ENCODE measurements at places on chromosomes 1 and 21. TPM values are rescaled to one million over a fixed set of nuclear protein-coding genes. Genes with fewer than 3 reads are reported as not detected.

DNA sequence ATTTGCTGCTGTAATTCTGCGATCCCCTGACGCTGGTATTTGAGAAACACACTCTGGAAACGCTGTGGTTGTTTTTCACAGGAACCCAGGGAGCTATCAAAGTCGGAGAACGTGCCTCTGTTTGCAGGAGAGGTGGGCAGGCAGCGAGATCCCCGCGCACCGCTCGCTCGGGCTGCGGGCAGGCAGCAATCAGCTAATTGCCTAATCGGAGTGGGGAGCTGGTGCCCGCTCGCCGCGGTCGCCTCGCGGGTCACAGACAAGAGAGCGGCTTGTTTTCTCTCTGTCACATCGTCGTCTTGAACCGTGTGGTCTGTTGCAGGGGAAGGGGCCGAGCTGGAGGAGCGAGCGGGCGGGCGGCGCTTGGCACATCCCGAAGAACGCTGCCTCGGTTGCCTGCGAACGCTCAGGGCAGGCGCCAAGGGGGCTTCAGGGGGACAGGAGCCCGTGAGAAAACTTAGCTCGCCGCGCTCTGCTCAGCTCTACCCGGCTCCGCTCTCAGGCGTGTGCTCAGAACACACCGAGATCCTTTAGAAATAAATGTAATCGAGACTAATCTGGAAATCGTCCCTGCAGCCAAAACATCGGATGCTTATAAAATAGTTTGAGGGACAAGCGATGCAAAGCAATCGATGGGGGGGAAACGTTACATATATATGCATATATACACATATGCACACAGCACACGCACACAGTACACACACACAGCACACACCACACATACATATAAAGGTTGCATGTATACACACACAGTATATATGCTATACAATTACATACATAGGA lies 93.6 kb upstream of the SMYD2 start:
- DNase-seq: no peak

DNA sequence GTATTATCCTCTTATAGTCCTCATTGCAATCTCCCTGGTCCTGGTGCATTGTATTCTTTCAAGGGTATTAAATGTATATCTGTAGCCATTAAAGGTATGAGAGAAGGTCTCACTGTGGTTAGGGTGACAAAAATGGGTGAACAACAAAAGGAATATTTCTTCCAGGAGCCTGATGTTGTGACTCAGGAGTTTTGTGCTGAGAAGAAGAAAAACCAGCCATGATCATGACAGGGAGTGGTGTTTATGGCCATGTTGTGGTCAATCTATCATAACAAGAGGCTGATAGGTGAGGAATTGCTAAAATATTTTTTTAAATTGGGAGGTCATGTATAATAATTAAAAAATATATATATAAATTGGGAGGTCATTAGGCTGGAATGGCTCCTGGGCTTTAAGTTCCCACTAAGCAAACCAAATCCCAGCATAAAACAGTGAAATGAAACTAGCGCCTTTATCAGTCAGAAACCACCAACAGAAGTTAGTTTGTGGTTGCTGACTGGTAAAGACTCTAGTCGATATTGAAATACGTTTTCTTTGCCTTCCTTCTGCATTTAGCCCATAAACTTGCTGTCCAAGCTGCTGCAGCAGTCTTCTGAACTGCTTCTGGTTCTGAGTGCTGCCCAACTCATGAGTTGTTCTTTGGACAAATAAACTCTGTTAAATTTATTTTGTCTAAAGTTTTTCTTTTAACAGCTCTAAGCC lies 60.3 kb downstream of the TBX19 start:
- peak; percentile 39 for DNase-seq

DNA sequence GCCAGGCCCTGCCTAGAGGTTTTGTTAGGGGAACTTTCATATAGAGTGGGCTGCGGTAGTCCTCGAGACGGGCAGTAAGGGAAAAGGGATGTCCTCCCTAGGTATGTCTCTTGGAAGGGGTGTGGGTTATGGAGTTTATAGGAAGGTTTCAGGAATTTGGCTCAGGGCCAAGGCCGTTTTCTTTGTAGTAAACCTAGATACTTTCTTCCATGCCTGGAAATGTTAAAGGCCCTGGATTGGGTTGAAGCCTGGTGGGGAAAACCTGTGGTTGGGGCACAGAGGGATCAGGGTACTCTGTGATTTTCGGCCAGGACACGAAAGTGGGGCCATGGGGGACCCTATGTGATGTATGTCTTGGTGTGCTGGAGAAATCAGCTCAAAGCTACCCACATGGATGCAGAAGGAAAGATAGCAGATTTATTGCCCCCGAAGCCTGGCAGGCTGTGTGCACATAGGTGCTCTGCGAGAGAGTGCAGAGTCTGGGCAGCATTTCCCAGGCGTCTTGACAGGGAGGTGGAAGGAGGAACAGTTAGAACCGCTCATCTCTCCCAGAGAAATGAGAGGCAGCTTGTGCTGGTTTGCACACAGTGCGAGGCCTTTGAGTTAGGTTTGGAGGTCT lies 1.7 kb downstream of the SNAP47 start:
- DNase-seq: no peak

GRCh38 chr1:112504001-112504660 lies 4.6 kb upstream of the WNT2B start:
- no peak for DNase-seq

- no peak for DNase-seq
These were observed 220.9 kb upstream of the JUN start for GRCh38 chr1:59004755-59005154.

DNA sequence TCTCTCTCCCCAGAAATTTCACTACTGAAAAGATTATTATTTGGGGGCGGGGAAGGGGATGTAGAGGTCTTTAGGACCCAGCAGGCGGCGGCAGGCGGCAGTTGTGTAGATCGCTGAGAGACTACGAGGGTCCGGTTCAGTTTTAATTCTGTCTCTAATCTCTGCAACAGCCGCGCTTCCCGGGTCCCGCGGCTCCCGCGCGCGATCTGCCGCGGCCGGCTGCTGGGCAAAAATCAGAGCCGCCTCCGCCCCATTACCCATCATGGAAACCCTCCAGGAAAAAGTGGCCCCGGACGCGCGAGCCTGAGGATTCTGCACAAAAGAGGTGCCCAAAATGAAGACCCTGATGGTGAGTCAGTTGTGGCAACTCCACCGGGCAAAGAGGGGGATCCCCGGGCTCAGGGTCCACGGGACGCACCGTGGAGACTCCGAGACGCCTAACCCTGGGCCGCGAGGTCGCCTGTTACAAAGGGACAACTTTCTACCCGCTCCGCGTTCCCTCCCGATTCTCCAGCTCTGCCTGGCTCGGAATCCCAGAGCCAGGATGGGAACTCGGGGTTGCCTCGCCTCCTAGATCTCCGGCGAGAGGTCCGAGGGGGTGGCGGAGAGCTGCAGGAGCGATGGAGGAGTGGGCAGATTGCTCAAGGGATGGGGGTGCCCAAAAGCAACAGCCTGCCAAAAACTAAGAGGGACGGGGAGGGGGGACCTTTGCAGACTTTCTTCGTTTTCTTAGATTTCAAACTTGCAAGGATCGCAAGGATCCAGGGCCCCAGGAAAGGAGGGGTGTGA lies at the start of gene ST6GALNAC5:
TSS of gene ST6GALNAC5 (plus strand) at position 139 of the 789 bp plus-strand sequence.
- peak; percentile 40 for DNase-seq

DNA sequence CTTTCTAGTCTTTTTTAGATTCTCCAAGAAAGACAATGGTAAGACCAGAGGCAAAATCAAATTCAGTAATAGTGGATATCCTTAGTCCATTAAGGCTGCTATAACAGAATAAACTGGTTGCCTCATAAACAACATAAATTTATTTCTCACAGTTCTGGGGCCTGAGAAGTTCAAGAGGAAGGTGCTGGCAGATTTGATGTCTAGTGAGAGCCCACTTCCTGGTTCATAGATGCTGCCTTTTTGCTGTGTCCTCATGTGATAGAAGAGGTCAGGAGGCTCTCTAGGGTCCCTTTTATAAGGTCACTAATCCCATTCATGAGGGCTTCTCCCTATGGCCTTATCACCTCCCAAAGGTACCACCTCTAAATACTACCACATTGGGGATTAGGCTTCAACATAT lies 31.5 kb upstream of the BTG3 start:
- no peak for DNase-seq

DNA sequence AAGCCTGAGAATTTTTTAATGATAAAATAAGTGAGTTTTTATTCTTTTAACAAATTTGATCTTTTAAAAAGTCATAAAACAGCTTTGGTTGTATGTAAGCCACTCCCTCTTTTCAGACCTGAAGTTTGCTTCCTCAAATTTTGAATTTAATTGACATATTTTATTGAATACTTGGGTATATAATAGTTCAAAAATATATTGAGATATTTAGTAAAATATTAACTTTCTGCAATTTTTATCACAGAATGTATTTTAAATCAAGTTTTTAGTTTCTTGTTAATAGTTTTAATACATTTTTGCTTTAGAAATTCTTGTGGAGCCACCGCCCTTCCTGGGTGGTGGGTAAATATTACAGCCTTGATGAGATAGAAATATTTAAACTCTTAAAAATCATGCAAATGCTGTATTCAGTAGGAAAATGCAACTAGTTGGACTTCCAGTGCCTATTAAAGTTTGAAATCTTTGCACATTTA lies 867 bp downstream of the PTPRC start:
- DNase-seq: no peak

GRCh38 chr1:160621633-160622413 lies 25.0 kb downstream of the SLAMF1 start:
- DNase-seq: no peak

Gene SUSD4
- 2.2 TPM for total RNA-seq

Gene XKR8
- total RNA-seq: 3.4 TPM

Gene TTC22
- 0.15 TPM for total RNA-seq

Gene C8A
- not detected for total RNA-seq

Gene SPATA6
- not detected for total RNA-seq

All from M059J (cell line).